GOT3 (cell line): ENCODE measurements at places on chromosomes 3 and 15.

DNA sequence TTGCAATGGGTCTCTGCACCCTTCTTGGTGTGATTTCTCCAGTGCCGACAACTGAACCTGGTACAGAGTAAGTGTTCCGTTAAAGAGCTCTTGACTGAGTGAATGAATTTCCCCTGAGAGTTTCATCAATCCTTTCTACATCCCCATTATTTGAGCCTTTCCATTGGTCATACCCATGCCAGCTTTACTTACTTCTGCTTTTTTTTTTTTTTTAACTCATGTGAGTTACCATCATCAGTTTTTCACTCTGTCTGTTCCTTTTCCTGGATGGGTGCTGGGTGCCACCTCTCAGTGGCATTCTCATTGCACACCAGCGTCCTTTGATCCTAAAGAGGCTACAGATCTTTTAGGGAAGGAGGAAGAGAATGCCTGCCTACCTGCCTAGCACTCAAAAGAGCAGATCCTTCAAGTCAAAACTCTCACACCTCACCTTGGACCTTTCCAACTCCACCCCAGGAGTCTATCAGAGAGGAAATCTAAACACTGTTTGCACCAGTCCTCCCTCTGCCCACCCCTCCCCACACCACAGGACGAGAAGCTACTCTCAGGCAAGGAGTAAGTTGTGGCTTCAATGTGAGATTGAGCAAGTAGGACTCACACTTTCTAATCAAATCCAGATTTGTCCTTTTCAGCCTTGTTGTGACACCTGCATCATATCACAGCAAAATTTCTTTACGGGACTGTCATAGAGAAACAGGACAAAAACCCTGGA, 13.1 kb upstream of the USP3 start:
- DNase-seq: no peak

DNA sequence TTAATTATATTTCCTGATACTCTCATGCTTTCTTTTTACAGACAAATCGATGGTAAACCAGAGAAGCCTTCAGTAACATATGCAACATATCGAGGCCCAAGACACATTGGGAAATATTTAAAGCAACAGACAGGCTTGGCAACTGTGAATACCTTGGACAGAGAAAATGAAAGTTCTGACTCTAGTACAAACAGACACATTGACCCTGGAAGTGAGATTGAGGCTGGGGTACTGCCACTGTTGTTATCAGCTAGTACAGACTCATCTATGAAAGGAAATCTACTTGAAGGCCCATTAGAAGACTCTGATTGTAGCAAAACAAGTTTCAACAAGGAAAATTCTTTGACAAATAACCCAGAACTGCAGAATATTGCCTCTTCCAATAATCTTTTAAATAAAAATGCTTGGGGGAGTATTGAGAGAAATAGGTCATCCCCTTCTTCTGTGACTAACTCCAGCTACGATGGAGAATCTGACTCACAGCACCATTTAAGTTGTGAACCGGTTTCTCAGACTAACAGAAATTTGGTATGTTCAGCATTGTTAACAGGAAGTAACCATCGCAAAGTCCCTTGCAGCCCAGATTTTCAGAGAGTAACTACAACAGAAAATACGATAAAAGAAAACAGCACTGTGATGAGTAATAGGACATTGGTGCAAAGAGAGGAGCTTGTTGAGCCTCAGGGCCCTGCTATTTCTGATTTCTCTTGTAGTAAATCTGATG, 50.2 kb downstream of the CRYBG3 start:
- DNase-seq: peak; percentile 3

DNA sequence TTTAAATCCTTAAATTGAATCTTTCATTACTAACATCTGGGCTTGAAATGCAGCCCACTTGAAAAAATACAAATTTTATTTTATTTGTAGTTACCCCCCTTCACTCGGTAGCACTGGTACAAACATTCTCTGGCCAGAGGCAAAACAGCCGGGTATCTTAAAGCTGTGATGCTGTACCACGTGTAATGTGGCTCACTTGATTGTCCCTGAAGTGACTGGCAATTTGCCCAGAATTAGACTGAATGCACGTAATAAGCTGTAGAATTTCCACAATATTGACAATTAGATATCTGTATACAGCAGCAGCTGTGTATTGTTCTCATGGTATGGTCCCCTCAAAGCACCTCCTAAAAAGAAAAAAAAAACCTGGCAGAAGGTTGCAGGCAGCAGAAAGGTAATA, 192.8 kb upstream of the TBC1D5 start:
- DNase-seq: no peak

GRCh38 chr3:16869261-16870005, 15.3 kb upstream of the PLCL2 start:
- DNase-seq: no peak

- DNase-seq: no peak
Measured at GRCh38 chr3:39381432-39381831, 1.7 kb upstream of the SLC25A38 start.

GRCh38 chr15:29708519-29708918, 113.7 kb downstream of the TJP1 start:
- DNase-seq: no peak

DNA sequence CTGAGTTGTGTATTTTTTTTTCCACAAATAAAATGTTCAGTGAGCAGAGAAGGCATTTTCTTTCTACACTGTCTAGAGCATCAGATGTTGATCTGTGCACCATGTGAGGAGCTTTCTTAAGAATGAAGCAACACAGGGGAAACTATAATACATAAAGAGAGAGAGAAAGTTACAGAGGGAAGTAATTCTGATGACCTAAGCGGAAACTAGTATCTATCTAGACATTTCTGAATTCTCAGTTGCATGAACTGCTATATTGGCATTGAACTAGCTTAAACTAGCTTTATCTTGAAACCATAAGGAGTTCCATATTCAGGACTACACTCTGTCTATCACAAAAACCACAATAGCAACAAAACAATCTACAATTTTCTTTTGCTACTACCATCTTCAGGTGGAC, 822.4 kb downstream of the VGLL3 start:
- no peak for DNase-seq

DNA sequence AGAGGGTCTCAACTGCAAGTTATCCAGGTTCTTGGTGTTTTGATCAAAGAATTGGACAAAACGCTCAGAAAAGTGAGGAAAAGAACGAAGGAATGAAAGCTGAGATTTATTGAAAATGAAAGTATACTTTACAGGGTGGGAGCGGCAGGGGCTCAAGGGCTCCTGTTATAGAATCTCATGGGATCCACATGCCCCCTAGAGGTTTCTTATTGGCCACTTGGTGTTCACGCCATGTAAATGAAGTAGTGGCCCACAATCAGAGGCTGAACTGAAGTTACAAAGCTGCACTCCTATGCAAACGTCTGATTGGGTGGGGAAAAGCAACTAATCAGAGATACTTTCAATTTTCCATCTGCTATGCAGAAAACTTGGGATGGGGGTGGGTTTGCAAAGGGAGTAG, 216.7 kb downstream of the PTPRG start:
- DNase-seq: no peak

GRCh38 chr3:170363471-170363994, 6.0 kb downstream of the SKIL start:
- no peak for DNase-seq
